ENCODE measurements at places on chromosomes 2 and 18.
A peak's percentile ranks its signal among the peaks of the same experiment; 100 is the strongest.

- DNase-seq: peak; percentile 68
Measured at GRCh38 chr2:175111200-175111657, 56.8 kb downstream of the ATF2 start.

- DNase-seq: no peak
Measured at GRCh38 chr2:118309257-118309945, 221.1 kb downstream of the INSIG2 start.

DNA sequence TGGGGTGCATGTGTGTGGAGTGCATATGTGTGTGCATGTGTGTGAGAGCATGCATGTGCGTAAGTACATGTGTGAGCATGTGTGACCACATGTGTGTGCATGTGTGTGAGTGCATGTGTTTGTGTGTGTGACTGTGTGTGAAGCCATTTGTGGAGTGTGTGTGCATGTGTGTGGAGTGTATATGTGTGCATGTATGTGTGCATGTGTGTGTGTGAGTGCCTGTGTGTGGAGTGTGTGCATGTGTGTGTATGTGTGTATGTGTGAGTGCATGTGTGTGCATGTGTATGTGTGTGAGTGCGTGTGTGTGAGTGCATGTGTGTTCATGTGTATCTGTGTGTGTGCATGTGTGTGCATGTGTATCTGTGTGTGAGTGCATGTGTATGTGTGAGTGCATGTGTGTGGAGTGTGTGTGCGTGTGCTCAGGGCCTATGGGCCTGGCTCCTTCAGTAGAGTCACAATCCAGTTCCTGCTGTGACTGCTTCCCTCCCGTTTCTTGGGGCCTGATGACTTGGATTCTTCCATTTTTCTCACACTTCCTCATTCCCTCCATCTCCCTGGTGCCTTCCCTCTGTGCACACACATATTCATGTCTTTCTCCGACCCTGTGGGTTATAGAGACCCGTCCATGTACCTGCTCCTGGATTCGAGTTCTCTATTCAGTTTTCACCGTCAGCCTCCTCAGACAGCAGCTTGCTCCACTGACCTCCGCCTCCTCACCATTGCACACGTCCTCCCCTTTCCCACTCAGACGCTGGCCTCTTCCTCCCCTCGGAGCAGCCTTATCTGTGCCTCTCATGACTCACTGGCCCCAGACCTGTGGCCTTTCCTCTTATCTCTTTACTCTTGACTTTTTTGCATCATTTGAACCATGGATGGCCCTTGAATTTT, 25.2 kb downstream of the TOGARAM2 start:
- DNase-seq: no peak

DNA sequence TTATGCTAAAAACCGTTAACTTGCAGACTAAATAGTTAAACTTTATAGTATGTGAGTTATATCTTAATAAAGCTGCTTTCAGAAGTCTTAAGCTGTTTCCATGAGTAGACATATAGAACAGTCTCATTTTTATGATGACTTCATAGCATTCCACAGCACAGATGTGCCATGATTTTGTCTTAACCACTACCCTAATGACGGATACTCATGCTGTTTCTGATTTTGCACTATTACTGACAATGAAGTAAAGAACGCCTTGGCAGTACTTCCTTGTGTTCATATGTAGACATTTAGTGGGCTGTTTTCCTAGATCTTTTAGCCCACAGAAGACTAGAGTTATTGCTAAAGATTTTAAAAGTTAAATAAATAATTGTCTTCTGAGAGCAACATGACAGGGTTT, 175.6 kb upstream of the RAB6C start:
- DNase-seq: no peak

- DNase-seq: no peak
Measured at GRCh38 chr18:2171840-2172625, 399.3 kb downstream of the METTL4 start.

GRCh38 chr2:222703091-222703490, 31.6 kb downstream of the MOGAT1 start:
- no peak for DNase-seq

DNA sequence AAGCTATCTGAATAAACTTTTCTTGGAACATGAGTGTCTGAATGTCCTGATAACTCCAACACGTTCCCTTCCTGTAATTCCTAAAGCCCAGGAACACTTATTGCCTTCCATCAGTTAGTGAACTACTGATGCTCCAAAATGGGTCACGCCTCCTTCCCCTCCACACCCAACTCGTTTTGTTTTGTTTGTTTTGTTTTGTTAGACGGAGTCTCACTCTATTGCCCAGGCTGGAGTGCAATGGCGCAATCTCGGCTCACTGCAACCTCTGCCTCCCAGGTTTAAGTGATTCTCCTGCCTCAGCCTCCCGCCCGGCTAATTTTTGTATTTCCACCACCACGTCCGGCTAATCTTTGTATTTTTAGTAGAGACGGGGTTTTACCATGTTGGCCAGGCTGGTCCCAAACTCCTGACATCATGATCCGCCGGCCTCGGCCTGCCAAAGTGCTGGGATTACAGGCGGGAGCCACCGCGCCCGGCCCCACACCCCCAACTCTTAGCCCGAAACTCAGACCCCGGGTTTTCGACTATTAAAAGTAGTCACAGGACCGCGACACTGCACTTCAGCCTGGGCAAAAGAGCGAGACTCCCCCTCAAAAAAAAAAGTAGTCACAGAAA, 774 bp downstream of the IER3IP1 start:
- no peak for DNase-seq

DNA sequence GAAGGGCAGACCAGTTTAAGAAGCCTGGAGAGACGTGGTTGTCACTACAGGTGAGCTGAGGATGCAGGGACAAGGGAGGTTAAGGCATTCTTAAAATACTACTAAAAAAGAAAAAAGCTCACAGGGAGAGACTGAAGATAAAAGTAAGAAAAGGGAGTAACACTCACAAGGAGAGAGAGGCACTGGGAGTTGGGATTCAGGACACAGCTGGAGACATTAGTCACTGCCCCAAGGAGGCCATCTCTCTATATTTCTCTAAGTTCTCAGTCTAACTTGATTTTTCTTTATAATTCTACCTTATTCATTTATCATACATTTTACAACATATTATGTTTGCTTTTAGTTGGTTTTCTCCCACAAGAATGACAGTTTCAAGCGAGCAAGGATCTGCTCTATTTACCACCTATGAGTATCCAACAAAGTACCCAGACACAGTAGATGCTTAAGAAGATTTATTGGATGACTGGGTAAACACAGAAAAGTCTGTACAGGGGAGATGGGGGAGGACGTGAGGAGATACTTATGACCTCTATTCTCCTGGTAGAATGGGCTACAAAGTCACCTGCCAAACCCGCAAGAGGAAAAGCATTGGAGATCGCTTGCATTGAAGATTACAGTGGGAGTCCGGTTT, 2.2 kb downstream of the SERPINE2 start:
- no peak for DNase-seq

GRCh38 chr2:109637749-109638570, 23.8 kb downstream of the SOWAHC start:
- no peak for DNase-seq

DNA sequence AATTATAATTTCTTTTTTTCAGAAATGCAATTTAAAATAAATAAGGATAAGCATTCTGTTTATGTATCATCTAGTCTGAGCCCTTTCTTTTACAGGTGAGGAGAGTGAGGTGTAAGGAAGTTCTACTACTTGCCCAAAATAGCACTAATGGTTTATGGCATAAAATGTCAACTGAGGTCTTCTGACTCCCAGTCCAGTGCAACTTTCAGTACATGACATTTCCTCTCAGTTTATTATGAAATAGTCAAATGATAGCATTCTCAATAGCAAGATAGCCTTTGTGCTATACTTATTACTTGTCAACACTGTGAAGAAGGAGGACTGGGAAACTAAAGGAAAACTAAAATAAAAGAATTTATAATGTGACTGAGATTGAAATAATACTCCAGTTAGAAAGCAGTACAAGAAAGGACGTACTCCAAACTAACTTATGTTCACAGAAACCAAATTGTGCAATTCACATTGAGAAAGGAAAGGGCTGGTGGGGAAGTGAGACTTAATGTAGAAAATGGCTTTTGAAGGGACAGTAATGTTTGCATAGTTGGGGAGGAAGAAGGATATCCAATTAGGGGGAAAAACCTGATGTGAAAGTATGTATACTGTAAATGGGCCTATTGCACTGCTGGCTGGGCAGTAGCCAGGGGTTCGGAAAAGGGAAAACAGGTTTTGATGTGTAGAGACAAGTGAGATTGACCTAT, 166.7 kb upstream of the ZEB2 start:
- DNase-seq: no peak

DNA sequence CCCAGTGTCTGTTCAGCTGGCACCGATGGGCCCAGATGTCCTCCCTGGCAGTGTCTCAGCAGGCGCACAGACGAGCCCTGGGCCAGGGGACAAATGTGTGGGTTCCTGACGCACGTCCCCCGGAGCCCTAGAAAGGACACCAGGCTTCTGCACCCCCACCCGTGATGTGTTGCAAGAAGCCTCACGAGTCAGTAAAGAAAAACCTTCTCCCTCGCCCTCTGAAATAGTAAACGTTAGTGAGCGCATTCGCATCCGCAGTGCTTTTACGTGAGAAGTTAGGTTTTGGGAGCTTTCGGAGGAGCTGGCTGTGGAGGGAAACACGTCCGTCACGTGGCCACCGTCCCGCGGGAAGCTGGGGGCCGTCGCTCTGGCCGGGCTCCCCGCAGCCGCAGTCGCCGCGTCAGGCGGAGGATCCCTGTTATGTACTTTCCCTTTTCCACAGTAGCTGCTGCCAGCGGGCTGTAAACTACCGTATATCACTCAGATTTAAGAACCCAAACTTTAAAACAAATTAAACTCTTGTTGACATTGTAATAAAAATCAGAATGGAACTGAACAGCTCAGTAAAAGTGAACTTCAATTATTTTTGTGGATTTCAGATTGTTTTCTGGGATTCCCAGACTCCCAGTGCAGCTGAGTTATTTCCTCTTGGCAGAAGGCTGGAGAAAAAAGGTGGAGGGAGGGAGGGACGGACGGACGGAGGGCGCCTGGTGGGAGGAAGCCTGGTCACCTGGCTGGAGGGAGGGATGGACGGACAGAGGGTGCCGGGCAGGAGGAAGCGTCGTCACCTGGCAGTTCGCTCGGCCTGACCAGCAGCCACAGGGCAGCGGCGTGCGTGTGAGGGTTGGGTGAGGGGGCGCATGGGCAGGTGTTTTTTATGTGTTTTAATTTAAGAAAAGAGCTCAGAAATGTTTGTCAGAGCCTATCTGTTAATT, 112.1 kb downstream of the NFATC1 start:
- peak; percentile 53 for DNase-seq

- DNase-seq: peak; percentile 76
Measured at GRCh38 chr2:201149064-201149820, 33.3 kb downstream of the CFLAR start.

DNA sequence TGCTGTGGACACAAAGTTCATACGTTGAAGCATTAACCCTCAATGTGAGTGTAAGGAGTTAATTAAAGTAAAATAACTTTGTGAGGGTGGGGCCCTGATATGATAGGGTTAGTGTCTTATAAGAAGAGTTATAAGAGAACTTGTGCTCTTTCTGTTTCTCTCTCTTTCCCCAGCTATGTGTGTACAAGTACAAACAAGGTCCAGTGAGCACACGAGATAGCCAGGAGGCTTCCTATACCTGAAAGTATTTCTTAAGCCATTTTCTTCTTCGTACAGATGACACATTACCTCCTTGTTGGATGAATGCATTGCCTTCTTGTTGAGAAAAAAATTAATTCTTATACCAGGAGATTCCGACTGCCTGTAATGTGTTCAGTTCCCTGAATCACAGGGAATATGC, 301.2 kb downstream of the PARD3B start:
- no peak for DNase-seq

- no peak for DNase-seq
Measured at GRCh38 chr2:21787941-21788340, 664.2 kb downstream of the TDRD15 start.

DNA sequence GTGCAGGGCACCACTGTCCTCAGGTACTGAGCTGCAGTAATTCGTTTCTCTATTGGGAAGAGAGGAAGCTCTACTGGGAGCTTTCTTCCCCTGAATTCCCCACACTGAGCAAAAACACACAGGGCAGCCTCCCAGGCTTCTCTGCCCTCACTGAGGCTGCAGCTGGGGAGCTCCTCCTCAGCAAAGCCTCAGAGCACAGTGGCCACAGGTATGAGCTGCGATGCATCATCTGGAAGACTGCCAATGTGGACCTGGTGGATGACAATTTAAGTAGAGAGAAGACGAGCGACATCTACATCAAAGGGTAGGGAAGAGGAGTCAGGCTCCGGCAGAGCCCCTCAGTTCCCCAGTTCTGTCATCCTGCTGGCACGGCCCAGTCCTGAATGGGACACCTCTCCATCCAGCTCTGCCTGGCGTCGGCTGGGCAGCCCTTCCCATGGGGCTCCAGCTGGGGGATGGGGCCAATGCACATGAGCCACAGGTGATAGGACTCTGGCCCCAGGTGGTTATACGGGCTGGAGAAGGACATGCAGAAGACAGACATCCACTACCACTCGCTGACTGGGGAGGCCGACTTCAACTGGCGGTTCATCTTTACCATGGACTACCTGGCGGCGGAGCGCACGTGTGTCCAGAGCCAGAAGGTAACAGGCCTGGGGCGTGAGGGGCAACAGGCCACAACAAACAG, 37.6 kb downstream of the LMAN2L start:
- DNase-seq: no peak

DNA sequence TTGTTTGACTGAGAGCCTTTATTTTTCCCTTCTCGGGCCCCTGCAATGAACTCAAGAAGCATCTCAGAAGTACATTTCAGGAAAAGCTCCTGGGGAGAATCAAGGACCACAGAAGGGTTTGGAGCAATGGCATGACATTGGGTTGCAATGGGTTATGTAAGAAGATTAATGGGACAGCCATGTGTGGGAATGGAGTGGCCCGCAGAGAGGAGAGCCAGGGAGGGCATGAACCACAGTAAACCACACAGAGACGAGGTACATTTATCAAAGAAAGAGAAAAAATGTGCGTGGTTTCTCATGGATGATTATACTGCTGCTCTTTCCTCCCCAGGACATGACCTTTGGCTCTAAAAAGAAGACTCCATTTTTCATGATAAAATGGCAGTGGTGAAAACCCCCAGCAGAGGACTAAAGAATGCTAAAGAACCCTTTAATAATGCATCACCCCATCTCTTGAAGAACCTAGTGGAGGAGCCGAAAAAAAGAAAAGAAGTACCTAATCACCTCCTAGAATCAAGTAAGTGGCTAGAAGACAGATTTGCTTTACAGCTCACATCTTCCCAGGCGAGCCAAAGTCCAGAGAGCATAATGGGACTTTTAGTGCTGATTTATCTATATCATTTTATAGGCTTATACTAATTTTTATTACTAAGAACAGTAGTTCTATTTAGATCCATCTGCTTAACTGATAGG, 1.7 kb downstream of the CFAP221 start:
- DNase-seq: no peak

- peak; percentile 16 for DNase-seq
Measured at GRCh38 chr2:106020032-106020431, 174.1 kb downstream of the UXS1 start.

DNA sequence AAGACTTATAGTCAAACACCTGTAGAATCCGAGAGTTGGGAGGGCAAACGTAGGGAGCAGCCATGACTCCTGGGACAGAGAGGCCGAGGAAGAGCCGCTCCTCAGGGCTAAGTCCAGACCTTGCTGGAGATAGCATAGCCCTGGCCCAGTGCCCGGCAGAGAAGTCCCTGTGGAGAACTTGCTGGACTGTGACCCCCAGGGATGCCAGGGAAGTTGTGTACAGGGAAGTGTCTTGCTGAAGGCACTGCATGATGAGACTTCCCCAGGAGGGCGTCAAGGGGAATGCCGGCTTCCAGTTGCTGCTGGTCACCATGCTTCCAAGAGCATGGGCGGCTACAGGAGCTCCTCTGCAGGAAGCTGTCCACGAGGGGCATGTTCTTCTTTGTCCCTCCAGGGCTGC, 8.6 kb upstream of the CNDP1 start:
- DNase-seq: no peak

- no peak for DNase-seq
Measured at GRCh38 chr2:234702731-234703225, 205.9 kb upstream of the ARL4C start.
